ENCODE measurements at places on chromosomes 4 and X. TPM values are rescaled to one million over a fixed set of nuclear protein-coding genes. Genes with fewer than 3 reads are reported as not detected.

DNA sequence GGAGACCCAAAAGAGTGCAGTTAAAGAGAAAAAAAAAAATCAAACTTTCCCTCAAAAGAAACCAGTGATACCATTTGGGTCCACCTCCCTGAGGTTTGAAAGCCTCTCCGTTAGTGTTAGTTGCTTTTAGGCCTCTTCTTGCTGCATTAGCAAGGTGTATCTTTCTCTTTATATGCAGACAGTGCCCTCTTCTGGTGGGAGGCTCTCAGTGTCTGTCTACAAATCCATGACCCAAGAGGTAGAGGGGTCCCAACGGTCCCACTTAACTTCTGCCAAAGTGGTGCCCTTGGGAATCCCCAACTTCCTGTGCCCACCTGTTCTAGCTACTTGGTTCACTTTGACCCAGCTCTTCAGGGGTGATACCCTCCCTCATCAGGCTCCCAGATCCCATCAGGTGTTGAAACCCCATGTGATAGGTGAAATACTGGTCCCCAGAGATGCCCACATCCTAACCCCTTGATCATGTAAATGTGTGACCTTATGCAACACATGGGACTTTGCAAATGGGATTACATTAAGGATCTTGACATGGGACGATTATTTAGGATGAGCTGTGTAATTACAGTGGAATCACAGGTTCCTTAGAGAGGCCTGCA, 63.7 kb upstream of the CD99 start:
- DNase-seq, result no peak

Gene AFM
- total RNA-seq, result not detected

DNA sequence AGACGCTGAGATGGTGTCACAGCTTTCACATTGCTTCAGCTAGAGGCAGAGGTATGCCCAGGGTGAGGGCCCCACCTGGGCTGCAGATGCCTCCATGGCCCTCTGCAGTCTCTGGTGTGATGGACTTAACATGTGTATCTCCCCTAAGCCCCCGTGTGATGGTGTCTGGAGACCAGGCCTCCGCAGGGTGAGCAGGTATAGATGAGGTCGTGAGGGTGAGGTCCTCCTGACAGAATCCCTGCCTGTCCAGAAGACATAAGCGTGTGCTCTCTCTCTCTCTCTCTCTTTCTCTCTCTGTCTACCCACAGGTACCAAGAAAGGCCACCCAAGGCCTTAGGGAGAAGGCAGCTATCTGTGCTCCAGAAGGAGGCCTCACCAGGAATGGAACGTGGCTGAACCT, 50.9 kb downstream of the CPZ start:
- no peak for DNase-seq

- no peak for DNase-seq
Observed at GRCh38 chr4:121146530-121146929, 17.6 kb downstream of the TNIP3 start.

DNA sequence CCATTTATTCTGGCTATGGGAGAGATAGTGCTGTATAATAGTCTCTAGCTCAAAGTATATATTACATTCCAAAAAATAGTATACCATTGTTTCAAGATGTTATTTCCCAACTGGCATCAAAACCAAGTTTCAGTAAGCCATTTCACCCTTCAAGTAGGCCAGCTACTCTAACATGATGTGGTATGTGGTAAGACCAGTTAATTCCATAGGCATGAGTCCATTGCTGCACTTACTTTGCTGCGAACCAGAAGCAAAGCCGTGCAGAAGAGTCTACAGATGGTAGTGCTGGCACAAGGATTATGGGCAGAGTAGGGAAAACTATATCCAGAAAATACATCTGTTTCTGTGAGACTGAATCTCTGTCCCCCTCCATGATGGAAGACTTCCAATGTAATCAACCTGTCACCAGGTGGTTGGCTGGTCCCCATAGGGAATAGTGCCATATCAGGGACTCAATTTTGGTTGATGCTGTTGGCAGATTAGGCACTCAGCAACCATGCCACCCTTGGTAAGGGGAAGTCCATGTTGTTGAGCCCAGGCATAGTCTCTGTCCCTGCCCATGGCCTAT, 49.8 kb upstream of the HSD17B10 start:
- DNase-seq, result no peak

- DNase-seq, result no peak
Observed at GRCh38 chrX:153726286-153727122, 1.8 kb downstream of the ABCD1 start.

- no peak for DNase-seq
Observed at GRCh38 chr4:17664755-17665154, 50.3 kb downstream of the MED28 start.

- DNase-seq, result no peak
Observed at GRCh38 chr4:119151161-119151560, 15.5 kb downstream of the MYOZ2 start.

- no peak for DNase-seq
Observed at GRCh38 chr4:7154351-7154981, 37.9 kb upstream of the SORCS2 start.

DNA sequence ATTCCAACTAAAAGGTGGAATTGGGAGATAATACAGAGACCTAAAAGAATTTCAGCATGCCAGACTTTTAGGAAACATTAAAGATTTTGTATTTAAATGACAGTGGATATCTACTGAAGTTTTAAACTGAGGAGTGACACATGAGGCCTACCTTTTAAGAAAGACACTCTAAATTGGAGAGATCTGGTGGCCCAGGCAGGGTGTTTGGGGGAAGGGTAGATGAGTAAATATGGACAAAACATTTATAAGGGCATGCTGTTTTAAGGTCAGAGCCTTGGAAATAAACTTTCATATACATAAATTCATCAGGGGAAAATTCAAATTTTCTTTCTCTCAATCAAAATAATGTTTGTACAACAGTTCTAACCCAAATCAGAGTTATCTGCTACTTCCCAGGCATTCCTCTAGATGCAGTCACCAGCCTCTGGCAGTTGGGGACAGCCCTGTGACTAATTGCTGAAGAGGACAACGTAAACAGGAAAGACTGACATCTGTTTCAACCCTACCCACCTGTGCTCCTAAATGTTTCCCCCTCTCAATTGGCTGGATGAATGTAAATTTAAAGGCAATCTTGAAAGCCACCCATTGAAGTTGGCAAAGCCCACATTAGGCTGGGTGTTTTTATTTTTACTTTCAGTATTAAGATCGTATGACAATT, 1646.9 kb upstream of the ADGRL3 start:
- DNase-seq, result no peak

- no peak for DNase-seq
Observed at GRCh38 chr4:84531689-84532088, 32.6 kb upstream of the NKX6-1 start.

- DNase-seq, result no peak
Observed at GRCh38 chr4:184856277-184856609, 30.5 kb upstream of the ACSL1 start.

Gene EREG
- 1.2 TPM for total RNA-seq

Gene XG
- 5.9 TPM for total RNA-seq

- DNase-seq, result no peak
Observed at GRCh38 chrX:43734444-43734843, 78.3 kb downstream of the MAOA start.

Gene NCAPG
- total RNA-seq, result 1.5 TPM

DNA sequence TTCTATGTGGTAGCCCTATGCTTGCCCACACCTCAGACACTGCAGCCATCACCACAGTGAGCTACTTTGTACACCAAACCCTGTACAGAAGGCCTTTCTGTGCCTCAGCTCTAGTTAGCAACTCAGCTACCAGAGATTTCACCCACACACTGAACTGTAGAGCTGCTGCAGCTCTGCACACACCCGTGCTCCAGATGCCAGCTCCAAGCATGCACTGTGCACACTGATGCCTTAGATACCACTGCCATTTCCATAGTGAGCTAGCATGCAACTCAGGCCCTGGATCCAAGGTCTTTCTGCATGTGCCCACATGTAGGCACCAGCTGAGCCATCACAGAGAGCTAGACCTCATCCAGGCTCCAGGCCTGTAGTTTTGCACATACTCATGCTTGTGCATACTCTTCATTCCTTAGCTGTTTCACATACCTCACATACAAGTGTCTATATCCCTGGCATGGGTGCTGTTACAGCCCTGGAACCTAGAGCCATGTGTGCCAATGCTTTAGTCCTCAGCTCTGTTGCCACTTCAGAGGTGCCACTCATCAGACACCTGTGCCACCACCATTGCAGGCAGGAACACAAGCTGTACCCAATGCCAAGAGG, 423.5 kb upstream of the NDST3 start:
- no peak for DNase-seq

DNA sequence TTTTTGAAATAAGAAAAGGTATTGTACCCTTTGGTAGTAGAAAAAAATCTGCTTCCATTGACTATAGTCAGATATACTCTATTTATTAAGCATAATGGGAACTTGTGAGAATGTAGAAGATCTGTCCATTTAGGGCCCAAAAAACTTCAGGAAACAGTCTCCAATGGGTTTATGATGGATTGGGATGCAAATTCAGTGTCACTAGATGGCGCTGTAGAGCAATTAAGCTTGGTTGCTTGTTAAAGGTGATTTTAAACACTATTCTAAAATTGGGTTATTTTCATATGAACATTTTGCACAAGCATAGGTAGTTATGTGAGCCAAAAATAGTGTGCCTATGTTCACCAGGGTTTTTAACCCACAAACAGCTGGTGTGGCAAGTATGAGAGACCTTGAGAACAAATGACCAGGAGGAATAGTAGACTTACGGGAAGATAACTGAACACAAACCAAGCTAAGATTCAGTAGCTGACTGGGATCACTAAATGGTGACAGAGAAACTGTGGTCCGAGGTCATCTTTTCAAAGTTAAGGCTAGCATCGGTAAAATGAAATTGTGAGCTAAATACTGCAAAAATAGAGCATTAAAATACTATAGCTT, 80.3 kb upstream of the LSM6 start:
- DNase-seq, result no peak

DNA sequence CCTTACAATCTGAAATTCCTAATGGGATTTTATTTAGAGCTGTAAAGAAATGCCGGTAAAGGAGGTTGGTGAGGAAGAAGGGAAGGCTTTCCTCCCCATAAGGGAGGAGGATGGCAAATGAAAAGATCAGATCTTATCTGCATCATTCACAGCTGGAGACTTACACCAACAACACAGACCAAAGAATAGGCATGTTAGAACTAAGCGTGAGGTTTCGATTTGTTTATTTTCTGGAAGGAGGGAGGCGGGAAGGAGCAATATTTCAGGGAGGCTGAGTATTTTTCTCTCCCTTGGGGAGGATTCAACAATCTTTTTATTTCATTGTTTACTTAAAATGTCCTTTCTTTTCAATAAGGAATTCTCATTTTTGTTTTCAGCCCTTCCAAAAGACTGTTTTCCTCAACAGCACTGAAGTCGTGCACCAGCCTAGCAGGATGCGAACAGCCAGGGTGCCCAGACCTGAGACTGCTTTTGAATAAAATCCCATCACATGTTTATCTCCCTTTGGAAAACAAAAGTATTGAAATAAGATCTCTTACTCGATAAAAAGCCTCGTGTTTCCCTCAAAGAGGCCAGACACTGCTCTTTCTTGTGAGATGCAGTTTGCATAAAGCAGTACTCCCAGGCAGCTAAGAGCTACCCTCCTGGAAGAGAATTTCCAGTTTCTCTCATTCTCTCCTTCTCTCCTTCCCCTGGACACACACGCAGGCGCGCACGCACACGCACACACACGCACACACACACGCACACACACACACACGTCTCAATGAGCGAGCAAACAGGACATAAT, 236.1 kb downstream of the MGST2 start:
- no peak for DNase-seq

Gene TCEAL7
- total RNA-seq, result 15.7 TPM

Gene LUZP4
- total RNA-seq, result not detected
